ENCODE measurements at places on chromosomes 1 and 21.

DNA sequence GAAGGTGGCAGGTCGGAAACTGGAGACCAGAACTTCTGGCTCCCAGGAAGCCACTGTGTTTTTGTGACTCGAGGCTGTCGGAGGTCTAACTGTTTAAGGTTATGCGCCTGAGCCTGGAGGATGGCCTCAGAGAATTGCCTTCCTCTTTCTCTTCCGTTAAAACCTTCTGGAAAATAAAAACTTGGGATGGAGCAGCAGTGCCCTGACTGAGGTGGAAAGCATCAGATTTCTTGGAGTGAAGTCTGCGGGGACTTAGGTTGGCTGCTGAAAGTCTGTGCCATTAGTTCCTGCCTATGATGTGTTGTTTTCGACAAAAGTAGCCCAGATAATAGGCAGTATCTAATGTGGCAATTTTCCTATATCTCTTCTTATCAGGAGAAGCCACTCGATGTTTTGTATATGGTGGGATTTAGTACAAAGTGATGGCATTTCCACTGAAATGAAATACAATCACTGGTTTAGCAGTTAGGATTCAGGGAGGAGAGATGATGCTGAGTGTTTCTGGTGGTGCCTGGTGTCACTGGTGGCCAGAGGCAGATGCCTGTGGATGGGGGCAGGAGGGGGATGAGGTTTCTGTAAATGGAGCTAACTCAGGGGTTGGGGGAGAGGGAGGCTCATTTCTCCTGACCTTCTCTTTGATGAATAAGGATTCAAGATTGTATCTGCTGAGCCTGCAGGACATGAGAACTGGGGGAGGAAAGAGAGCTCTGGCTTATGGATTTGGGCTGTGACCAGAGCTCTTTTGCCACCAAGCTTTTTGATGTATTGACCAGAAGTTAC, 150.8 kb downstream of the CAMTA1 start:
- no peak for DNase-seq

GRCh38 chr1:179166663-179167417, 62.6 kb downstream of the ABL2 start:
- no peak for DNase-seq

GRCh38 chr1:157034137-157034800, 11.3 kb downstream of the ARHGEF11 start:
- no peak for DNase-seq

- DNase-seq: no peak
Observed at GRCh38 chr1:234722904-234723720, 113.1 kb upstream of the IRF2BP2 start.

- no peak for DNase-seq
Observed at GRCh38 chr1:214967865-214968575, 114.5 kb upstream of the KCNK2 start.

- no peak for DNase-seq
Observed at GRCh38 chr21:37101384-37101783, 28.3 kb downstream of the TTC3 start.

DNA sequence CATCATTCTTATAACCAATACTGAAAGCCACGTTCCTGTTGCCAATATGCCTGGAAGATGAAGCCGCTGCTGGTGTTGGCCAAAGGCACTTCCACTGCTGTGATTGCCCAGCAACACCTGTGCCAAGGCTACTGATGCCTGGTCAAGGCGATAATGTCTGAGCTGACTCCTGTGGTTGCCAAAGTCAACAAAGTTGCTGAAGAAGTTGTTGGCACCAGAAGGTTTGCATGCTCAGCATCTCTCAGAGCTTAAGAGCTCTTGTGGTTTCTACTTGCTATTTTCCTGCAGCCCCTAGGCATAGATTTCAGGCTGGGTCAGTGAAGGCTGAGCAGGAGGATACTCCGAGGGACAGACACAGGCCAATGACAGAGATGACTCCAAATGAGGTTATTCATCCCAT, 63.4 kb upstream of the RAB3GAP2 start:
- no peak for DNase-seq

- DNase-seq: no peak
Observed at GRCh38 chr1:87176514-87176913, 152.2 kb upstream of the LMO4 start.
